ELF-1 (cell line): ENCODE measurements at places on chromosomes 12 and 14.

- no peak for DNase-seq
Observed at GRCh38 chr12:11761869-11762567, 112.5 kb downstream of the ETV6 start.

DNA sequence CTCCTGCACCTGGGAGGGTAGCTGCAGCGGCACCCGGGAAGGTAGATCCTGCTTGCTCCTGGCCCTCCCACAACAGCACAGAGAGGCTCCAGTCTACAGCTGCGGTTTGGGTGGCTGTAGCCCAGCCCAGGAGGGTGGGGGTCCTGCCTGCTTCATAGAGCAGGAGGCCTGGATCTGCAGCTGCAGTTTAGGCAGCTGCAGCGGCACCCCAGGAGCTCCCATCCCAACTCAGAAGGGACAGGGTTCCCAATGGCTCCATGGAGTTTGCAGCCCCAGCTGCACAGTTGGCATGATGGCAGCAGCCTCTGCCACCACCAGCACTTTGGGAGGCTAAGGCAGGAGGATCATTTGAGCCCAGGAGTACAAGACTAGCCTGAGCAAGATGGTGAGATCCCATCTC, 38.5 kb downstream of the TIMELESS start:
- no peak for DNase-seq

DNA sequence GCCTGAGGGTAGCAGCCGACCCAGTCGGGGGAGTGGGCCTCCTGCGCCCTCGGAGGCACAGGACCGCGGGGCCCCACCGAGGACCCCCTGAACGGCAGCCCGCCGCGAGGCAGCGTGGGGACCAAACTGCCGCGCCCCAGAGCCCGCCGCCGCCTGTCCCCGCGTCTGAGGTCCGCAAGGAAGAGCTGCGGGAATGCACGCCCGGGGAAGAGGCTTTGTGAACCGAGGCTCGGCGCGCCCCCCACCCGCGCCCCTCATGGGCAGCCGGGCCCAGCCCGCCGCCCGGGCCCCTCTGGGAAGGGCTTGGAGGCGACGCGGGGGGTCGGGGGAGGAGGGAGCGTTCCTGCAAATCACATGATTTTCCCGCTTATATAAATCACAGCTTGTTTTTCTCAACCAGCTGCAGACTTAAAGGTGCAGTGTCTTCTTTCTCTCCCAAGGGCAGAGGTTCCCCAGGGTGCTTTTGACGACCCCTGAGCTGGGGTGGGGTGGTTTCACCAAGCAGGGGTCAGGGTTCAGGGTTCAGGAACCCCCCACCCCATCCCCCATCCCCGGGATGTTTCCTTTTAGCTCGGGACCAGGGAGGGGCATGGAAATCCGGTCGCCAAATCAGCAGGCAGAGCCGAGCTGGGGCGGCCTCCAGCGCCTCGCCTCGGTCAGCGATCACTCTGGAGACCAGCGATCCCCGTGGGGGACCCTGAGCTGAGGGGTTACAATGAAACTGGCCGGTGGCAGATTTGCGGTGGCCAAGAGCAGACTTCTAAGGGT, 44.7 kb upstream of the ATP23 start:
- DNase-seq, result peak; percentile 59

DNA sequence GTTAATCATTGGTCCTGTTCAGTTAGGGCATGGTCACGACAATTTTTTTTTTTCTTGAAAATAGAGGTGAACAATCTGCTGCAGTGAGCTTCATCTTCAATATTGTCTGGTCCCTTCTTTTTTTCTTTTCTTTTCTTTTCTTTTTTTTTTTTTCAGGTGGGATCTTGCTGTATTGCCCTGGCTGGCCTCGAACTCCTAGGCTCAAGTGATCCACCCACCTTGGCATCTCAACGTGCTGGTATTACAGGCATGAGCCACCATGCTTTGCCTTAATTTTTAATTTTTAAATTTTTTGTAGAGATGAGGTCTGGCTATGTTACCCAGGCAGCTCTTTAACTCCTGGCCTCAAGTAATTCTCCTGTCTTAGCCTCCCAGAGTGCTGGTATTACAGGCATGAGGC, 36.5 kb downstream of the MIPOL1 start:
- no peak for DNase-seq

GRCh38 chr12:119940897-119941296, 48.1 kb upstream of the BICDL1 start:
- DNase-seq, result no peak

DNA sequence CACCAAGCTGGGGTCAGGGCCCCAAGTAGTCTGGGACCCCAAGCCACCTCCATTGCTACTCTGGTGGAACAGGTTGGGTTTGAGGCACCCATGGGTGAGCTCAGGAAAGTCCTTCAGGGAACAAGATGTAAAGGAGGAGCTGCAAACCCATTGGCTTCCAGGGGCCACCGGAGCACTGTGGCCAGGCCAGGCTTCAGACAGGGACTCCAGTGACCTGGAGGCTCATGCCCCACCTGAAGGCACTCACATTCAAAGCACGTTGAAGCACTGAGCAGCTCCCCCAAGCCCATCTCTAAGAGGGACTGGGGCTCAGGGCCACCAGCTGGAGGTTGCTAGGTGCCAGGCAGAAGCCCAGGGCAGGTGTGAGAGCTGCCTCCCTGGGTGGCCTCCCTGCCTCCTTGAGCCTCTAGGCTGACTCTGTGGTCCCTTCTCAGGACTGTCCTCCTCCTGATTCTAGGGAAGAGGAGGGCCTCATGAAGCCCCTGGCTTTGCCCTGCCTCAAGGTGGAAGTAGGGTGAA, 49.1 kb downstream of the FAM222A start:
- no peak for DNase-seq

- no peak for DNase-seq
Observed at GRCh38 chr12:113395119-113395518, 8.6 kb downstream of the SDS start.

DNA sequence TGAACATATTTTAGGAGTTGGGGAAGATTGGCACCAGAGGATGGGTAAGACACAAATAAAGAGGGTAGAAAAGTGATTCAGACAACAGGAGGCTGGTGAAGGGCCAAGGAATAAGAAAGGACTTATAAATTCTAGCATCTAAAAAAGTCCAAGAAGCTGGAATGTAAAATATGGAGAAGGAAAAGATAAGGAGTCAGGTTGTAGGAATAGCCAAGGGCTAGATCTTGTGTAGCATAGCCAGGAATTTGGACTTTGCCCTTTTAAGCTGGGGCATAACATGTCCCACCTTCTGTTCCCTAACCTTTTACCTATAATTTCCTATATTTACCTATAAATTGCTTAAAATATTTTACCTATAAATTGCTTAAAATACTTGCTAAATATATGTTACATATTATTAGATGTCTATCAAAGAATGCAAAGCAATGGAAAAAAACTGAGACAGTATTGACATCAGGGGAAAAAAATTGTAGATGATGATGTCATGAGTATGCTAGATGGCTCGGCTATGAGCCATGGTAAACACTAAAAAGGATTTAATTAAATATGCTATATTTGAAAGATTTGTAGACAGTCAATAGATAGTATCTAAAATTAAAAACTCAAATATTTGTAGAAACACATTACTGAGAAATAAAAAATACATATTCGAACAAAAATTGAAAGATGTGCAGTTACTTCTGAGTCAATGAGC, 99.7 kb upstream of the PLEKHG7 start:
- DNase-seq, result no peak

DNA sequence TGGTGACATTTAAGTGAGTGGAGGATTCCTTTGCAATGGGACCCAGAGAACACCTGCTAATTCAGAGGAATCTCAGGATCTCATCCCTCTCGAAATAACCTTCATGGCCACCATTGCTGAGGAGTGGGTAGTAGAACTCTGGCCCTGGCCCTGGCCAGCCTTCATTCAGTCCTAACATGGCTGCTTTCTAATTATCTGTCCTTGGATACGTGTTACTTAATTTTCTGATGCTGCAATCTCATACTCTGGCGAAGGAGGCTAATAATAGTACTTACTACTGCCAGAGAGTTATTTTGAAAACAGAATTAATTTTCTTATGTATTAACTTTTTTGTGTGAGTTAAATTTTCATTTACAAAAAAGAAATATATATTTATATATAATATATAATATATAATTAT, 12.1 kb upstream of the COX6A1 start:
- DNase-seq, result no peak

DNA sequence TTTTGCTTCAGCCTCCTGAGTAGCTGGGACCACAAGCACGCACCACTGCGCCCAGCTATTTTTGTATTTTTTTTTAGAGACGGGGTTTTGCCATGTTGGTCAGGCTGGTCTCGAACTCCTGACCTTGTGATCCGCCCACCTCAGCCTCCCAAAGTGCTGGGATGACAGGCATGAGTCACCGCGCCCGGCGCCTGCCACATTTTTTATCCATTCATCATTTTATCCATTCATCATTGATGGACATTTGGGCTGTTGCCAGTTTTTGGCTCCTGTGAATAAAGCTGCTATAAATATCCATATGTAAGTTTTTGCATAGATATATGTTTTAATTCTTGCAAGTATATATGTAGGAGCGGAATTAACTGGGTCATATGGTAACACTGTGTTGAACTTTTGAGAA, 79.5 kb downstream of the DAAM1 start:
- no peak for DNase-seq
